ENCODE measurements at places on chromosomes 3 and 15.

GRCh38 chr15:85274315-85275050 is 105.9 kb upstream of the AKAP13 start:
- DNase-seq, result no peak

DNA sequence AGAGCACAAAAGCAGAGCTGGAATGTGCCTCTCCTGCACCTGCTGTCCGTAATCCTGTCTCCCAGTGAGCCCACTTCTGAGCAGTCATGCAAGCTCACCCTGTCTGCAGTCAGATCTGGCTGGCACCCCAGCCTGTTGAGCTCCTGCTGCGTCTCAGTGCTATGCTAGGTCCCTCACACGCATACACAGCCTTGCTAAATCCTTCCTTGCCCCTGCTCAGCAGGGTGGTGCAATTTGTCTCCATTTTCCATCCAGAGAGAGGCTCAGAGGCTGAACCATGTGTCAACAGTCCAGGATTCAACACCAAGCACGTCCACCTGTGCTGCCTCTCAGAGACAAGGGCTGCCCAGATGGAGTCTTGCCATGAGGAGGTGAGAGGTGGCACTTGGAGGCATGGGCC is 11.0 kb downstream of the POMGNT2 start:
- DNase-seq, result no peak

GRCh38 chr3:162780313-162780712 is 1283.7 kb downstream of the OTOL1 start:
- no peak for DNase-seq

GRCh38 chr3:146611096-146611495 is 6.0 kb upstream of the PLSCR5 start:
- no peak for DNase-seq

GRCh38 chr3:115272036-115272824 is 125.1 kb upstream of the ZBTB20 start:
- no peak for DNase-seq

DNA sequence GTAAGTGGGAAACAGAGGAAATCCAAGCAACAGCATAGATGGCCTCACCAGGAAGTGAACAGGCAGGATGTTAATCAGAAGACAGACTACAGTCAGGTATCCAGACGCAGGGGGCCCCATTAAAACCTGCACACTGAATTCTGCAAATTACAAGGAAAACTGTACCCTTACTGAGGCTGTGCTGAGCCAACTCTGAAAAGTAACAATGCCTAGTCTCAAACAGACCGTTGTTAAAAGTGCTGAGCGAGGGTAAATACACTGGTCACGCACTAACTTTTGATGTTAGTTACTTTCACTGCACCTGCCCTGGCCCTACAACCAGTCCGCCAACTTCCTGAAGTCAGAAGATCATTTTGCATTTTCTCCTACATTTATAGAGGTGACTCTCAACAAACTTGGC is 1.0 kb downstream of the TAMM41 start:
- no peak for DNase-seq

DNA sequence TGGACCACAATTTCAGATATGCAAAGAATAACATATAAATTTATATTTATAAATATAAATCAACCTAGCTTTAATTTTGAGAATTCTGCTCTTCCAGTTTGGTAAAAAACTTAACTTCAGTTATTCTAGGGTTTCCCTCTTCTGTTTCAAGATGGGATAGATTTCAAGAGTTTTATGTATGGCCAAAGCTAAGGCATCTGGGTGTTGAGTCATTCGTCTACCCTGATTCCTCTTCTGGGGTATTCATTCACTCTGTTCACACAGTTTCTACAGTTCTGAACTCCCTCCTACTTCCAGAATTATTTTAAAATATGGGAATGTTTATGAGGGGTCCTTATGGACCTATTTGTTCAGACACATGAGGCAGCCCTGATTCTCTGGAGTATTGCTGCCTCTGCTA is 4.2 kb upstream of the FGF7 start:
- DNase-seq, result no peak

GRCh38 chr3:120472121-120472844 is 21.5 kb upstream of the FSTL1 start:
- DNase-seq, result no peak

DNA sequence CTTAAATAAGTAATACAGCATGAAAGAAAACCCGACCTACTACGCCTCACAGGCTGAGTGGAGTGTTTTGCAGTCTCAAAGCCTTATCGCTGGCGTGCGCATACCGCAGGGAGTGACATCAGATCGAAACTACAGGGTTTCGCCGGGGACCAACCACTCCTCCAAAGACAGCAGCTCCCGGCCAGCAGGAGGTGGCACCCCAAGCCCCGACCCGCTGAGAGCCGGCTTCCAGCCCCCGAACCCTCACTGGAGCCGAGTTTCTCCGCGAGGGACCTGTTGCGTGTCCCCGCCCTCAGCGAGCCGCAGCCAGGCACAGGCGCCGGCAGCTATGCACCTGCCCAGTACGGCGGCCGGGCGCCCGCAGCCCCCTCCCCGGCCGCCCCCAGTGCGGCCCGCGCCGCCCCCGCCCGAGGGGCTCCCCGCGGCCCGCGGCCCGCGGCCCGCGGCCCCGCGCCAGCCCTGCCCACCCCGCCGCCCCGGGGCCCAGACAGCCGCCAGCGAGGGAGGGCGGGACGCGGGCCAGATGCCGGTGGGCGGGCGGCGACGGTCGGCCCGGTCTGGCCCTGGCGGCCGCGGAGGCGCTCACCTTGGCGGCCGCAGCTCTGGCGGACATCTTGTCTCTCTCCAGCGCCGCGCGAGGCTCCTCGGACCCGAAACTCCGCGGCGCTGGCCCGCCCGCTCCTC is 710 bp downstream of the TJP1 start:
- no peak for DNase-seq

- no peak for DNase-seq
These were observed 51.8 kb upstream of the PLXND1 start for GRCh38 chr3:129658110-129658843.

DNA sequence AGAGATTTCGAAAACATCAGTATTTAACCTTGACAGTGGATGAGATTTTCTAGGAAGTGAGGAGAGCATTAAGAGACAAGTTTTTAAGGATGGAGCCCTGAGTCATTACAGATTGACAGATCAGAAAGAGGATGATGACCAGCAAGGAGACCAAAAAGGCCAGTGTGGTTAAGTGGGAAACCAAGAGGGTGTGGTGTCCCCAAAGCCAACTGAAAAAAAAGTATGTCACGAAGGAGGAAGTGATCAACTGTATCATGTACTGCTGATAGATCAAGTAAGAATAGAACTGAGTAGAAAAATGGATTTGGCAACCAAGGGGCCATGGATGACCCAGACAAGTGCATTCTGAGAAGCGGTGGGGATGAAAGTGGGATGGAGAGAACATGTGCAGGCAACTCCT is 491.8 kb downstream of the FHIT start:
- DNase-seq, result no peak

GRCh38 chr3:150797155-150797554 is 34.2 kb upstream of the SIAH2 start:
- no peak for DNase-seq

- no peak for DNase-seq
These were observed 24.1 kb upstream of the MINAR1 start for GRCh38 chr15:79408041-79408440.

- DNase-seq, result no peak
These were observed 207.6 kb upstream of the MDFIC2 start for GRCh38 chr3:70519913-70520659.

DNA sequence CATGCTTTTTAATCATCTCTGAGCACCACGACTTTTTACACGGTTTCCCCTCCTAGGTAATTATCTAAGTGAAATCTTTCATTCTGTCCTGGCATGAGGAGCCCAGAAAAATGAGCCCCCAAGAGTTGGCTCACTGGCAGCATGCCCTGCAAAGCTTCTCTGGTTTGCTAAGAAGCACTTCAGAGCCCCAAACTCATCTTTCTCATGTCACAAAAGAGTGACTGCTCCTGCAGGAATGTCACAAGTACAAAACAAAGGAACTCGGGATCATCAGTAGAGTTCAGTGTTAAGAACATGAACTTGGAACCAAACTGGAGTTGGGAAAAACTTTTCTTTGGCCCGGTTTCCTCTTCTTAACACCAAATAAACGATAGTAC is 123.9 kb downstream of the FOXB1 start:
- DNase-seq, result no peak

DNA sequence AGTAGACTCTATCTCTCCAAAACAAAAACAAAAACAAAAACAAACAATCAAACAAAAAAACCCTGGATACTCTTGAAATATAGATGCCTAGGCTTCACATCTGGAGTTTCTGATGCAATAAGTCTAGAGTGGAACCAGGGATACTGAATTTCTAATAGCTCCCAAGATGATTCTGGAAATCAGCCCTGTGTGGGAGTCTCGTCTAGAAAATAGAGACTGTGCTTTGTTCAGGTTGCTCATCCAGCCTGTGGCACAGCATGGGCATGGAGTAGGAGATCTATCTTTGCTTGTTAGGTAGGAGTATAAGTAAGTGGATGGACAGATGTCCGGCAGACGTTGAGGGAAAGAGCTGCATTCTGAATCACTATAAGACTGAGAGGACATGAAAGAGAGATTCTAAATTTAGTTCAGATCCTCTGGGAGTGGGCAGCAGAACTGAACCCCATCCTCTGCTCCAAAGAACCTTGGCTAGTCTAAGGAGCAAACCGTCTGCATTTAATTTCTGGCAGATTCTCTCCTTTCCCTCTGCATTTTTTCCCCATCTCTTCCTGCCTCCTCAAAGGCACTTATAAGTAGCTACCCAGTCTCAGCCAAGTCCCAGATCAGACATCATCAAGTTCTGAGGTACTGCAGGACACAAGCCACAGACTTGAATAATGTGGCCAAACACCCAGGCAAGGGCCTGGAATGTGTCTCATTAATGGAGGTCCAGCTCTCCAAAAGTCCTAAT is 92.6 kb upstream of the STRIT1 start:
- DNase-seq, result no peak

DNA sequence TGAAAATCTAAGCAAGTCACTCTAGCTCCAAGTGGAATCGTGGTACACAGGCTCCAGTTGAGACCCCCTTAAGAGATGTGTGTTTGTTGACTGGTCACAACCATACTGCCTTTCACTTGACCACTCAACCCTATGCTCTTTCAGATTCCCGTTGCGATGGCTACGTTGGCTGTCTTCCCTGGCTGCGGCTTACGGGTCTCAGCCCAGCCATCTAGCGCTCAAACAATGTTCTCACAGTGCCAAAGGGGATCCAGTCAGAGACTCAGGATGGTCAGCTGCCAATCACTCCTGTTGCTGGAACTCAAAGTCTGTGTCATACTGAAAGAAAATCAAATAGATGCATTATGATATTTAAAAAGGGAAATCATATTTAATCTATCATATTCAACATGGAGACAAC is 237.6 kb downstream of the ITPR1 start:
- no peak for DNase-seq

DNA sequence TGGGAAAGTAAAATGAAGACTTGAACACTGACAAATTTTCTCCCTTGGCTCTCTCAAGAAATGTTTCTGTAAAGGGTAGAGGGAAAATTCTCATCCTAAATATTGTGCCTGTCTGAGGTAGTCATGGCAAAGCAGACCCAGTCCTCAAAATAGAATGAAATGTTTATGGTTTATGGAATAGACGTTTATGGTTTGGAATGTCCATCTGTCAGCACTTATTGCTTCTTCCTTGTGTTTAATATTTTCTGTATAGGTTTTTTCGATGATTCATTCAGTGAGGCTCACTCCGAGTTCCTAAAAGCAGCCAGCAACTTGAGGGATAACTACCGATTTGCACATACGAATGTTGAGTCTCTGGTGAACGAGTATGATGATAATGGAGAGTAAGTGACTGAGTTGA is 13.9 kb downstream of the ELL3 start:
- no peak for DNase-seq

DNA sequence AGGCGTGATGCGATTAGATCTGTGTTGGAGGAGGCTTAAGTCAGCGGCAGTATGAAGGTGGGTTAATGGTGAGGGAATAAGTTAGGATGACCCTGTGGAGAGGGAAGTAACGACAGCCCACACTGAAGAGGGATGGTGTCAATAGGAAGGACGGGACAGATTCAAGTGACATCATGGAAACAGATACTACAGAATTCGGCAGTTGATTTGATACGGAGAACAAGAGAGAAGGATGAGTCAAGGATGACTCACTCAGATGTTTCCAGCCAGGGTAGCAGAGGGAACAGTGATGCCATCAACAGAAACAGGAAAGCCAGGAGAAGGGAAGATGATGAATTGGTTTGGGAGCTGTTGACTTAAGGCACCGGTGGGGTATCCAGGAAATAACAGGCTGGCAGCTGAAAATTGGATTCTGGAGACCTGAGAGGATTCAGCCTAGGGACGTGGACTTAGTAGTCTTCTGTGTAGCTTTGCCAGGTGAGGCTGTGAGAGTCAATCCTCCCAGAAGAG is 38.0 kb downstream of the SHC4 start:
- no peak for DNase-seq

DNA sequence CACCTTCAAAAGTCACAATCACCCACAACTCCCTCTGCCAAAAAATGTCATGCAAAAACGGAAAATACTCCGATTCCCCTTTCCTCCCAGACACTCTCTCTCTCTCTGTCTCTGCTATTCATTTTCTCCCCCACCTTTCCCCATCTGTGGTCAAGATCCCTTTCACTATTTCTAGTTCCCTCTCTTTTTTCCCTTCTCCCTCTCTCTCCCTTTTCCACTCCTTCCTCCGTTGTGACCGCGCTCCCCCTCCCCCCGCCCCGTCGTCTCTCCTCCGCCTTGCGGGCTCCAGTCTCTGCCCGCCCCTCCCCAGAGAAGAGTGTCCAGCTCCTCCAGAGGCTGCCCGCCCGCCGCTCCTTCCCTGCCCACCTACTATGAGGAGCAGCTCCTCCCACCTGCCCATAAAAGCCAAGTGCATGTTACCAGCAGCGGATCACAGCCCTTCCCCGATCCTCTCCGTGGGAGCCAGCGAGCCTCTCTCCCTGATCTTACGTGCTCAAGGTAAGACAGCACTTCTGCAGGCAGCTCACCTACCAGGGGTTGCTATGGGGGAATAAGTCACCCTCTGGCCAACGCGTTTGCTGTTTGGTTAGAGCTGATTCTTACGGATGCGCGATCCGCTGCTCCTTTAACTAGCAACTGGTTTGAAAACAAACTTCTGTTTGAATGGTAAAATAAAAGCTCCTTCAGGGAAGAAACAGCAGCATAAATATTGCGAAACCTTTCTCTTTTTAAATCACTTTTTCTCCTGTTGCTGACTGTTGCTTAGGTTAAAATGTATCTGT is at the start of gene COL8A1:
Gene COL8A1 (plus strand): TSS at position 428 of the 782 bp plus-strand sequence. CDS start 152,089 bp downstream, outside the sequence.
- no peak for DNase-seq

- DNase-seq, result no peak
These were observed 100.3 kb downstream of the LRRK1 start for GRCh38 chr15:101019366-101019896.

DNA sequence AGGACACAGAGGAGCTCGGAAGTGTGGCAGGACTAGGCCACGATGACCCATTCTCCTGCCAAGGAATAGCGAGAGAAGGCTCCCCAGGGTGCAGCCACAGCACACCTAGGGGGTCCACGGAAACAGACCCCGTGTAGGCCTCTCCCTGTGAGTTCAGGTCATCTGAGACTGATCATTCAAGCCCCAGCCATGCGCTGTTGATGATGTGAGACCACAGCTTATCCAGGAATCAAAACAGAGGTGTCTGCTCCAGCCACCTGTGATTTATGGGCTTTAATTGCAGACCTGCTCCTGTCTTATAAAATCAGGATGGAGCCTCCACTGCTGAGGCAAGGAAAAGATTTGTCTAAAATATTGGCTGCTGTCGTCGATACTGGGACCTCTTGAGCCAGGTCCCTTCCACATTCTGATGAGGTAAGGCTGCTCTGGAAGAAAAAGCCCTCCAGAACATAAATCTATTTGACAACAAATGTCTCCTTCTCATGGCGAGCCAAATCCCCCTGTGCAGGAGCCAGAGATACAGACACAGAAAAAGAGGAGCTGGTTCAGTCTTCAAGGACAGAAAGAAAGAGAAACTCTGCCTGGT is 186.7 kb downstream of the TJP1 start:
- DNase-seq, result no peak

- DNase-seq, result no peak
These were observed 62.1 kb downstream of the SLCO3A1 start for GRCh38 chr15:91915576-91915975.
